ENCODE measurements at places on chromosomes 2 and 18.
A peak's percentile ranks its signal among the peaks of the same experiment; 100 is the strongest.

GRCh38 chr2:55957142-55957541 is 33.6 kb upstream of the EFEMP1 start:
- no peak for DNase-seq

DNA sequence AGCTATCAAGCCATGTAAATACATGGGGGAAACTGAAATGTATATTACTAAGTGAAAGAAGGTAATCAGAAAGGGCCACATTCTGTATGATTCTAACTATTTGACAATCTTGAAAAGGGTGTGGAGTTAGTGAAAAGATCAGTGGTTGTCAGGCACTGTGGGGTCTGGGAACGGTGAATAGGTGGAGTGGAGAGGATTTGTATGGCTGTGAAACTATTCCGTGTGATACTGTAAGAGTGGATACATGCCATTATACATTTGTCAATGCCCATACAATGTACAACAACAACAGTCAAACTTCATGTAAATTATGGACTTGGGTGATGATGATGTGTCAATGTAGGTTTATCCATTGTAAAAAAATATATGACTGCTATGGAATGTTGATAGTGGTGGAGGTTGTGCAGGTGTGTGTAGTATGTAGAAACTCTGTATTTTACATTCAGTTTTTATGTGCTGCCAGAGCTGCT is 1116.2 kb downstream of the SUCLG1 start:
- no peak for DNase-seq

DNA sequence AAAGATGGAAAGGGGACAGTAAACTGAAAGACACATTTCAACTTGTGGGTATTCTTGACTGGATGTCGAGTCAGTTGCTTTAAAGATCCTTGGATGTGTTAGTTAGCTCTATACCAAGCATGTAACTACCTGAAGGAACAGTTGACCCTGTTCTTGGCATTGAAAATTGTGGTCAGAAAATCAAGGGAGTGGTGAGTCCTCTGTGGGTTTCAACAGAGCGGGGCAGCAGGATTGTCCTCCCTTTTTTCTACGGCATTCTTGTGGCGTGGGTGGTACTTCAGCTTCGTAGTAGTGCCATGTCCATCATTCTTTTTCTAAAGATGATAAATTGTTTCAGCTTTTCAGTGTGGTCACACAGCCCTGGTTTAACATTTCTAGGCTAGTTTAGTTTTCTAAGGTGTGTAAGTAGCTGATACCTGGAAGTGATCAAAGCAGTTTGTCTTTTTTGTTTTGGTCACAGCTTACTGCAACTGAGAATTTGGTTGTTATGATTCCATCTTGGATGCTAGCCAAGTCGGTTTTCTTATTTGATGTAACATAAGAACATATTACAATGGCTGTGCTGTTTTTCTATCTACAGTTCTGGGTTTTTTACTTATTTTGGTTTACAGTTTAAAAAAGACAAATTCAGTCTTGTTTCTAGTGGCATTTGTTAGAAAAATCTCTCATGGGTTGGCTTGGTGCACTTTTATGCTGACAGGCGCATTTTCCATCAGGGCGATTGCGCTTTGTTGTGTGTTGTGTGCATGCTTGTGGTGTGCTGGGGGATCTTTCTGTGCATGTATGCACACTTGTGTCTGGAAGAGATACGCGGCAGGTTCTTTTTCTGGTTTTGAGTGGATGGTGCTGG is 84.7 kb downstream of the ZNF407 start:
- DNase-seq, result no peak

GRCh38 chr2:165161510-165161909 is 42.3 kb downstream of the SCN3A start:
- no peak for DNase-seq

- DNase-seq, result peak; percentile 0
Observed at GRCh38 chr18:22257022-22257543, 87.7 kb downstream of the GATA6 start.

DNA sequence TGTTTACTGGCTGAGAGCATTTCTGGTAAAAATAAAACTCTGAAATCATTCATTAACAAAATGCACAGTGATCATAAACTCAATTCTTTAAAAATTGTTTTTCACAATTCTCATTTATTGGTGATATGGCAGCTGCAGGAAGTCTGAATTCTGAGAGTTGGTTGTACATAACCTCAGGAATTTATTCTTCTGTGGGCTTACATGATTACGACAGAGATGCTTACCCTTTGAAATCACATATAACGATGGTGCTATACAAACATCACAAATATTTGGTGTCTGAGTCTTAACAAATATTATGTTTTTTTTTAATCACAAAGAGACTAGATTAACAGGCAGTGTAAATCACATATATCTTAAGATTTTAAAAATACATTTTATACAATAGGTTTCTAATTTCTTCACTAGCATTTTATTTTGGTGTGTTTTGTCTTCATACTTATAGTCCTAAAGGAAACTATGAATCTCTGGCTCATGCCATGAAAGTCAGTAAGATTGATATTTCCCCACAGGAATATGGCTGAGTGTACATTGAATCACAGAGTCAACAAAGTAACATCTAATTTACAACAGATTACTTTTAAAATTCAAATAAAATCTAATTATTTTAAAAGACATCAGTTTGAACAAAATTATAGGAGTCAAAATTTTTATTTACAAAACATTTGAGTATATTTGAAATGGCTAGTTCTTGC is 318.8 kb upstream of the THUMPD2 start:
- DNase-seq, result peak; percentile 73

DNA sequence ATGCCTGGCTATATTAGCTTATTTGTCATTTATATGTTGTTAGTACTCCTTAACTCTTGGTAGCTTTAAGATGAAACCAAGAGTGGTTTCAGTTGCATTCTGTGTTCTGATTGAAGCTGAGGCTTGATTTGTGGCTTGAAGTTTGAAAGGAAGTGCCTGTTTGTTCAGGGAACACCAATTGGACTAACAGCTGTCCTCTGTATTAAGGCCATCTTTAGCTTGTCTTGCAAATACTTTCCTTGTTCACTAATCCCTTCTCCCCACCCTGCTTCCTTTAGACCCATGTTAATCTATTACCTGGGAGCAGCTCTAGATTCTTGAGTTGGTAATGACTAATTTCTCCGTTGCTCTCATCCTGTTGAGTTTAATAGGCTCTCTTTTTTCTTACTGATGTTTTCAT is 13.4 kb downstream of the ITGA6 start:
- no peak for DNase-seq

DNA sequence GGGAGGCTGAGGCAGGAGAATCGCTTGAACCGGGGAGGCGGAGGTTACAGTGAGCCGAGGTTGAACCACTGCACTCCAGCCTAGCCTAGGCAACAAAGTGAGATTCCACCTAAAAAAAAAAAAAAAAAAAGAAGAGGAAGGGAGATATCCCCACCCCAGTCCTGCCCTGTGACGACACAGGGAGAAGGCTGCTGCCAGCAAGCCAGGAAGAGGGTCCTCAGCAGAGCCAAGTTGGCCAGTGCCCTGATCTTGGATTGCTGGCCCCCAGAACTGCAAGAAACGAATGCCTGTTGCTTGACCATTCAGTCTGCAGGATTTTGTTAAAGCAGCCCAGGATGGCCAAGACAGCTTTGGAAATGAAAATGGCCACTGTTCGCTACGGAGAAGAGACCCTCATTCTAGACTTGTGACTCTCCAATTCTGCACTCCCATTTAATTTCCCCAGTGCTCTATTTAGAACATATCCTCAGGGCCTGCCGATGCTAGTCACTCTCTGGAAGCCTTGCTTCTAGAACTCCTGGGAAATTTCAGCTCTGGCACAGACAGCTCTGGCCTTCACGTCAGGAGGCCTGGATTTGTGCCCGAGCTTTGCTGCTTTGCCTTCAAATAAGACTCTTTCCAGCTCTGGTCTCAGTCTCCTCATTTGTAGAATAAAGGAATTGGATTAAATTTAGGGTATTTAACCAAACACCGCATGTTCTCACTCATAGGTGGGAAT is 15.7 kb upstream of the AMMECR1L start:
- DNase-seq, result no peak

DNA sequence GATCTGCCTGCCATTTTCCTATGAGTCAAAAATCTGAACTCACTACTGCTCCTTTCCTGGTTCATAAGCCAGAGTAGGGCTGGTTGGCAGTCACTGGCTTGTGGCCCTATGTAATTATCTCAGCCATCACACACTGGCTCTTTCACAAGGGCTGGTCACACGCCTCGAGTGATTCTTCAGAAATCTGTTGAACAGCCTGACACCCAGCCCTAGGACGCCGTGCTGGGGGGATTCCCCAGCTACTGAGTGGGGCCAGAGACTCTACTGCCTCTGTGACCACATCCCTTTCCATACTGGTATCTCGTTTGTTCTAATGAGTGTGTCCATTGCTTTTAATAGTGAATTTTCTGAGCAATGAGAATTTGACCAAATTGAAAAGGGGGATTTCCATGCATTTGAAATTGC is 45.8 kb upstream of the RBM44 start:
- DNase-seq, result no peak

DNA sequence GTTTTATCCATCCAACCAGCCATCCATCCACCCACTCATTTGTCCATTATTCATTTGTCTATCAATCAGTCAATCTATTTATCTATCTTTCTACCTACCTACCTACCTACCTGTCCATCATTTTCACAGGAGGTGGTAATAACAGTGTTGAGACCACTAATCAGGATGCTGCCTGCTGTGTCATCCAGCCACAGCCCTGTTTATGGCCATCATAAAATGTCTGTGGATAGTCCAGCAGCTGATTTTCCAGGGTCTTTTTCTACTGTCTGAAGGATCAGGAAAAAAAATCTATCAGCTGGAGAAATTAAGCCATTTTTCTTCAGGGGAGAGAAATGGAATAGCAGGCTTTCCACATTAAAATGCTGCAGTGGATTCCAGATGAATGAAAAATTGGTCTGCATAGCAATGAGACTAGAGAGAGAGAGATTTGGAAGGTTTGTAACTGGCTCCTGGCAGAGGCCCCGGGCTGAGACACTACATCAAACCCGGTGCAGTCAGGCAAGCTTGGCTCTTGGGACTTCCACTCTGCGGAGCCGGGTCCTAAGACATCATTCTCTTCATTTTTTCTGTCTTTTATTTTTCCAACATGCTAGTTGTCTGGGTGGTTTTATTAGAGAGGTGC is 33.0 kb upstream of the BOD1L2 start:
- DNase-seq, result no peak

DNA sequence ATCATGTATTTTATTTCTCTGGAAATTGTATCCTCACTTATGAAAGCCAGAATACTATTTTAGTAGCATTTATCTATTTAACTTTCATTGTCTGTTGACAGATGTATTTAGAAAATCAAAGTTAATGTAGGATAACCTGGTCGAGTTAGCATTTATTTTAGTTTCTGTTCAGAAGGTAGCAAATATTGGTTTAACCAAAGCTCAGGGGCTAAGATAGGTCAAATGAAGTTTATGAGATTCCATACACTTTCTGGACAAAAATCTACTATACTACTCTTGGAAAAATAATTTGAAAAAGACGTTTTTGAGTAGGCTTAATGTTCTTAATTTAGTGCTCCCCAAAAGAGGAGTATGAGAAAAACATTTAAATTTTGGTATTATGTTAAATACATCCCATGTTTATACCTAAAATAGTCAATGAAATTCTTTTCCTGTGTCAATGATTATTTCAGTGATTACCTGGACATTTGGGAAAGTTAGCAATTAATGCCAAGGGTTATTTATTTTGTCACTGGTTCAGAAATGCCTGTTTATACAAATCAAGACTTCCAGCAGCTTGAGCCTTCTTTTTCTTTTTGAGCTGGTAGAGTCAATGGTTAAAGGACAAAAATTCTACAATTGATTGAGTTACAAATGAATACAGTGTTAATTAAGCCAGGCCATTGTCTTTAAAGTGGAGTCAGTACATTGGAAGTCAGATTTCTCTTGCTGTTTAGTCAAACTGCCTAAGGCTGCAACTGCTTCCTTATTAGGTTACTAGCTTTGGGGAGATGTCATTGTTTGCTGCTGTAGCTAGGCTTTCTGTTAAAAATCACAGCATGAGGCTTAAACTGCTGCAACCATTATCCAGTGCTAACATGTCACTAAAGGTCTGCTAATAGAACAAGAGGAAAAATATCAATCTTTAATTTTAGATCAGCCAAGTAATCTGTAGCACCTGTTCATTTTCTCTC is 182.3 kb downstream of the CAMKMT start:
- DNase-seq, result no peak

DNA sequence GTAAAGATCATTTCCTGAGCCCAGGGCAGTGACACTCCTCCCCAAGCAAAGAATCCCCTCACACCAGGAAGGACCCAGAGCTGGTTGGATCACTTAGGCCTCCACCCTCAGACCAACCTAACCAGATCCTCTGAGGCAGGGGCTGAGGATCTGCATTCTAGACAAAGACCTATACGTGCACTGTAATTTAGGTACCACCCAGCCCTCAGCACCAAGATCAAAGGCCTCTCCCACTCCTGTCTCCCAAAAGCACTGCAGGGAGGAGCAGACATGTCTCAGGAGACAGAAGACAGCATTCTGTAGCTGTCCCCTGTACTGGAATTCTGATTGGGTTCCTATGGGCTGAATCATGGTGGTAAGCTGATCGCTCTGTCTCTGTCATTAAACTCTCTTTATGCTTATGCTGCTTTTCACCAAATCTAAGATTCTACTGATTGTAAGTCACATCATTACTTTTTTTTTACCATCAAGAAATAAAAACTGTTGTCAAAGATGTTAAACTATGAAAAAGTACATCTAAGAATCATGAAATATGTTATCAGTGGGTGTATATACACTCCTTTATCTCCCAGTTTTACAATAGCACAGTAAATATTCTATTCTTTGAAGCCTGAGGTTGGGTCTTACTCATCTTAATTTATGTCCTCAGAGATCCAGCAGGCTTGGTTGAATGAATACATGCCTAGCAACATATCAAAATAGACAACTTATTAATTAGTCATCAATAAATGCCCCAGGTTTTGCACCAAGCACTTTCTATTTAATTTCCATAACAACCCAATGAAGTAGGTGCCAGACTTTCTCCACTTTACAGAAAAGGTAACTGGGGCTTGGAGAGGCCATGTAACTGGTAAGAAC is 28.3 kb downstream of the MCFD2 start:
- no peak for DNase-seq

GRCh38 chr2:9813312-9814128 is 29.8 kb upstream of the TAF1B start:
- DNase-seq, result no peak

DNA sequence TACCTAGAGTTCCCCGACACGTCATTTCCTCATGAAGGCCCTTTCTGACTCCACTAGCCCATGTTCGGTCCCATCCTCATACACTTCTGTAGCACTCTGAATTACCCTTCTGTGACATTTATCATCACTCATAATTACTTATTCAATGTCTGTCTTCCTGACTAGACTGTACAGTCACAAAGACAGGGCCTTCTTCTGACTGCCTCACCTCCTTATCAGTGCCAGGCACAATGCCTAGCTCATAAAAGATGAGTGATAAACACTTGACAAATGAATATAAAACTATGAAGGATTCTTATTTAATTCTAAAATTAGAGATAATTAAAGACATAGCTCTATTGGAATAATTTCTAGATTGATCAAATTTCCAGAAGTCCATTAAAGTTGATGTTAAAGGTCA is 1.4 kb upstream of the UBXN4 start:
- DNase-seq, result no peak

GRCh38 chr2:81876624-81877023 is 1572.1 kb upstream of the LRRTM1 start:
- no peak for DNase-seq

GRCh38 chr2:229815858-229816257 is 101.5 kb upstream of the DNER start:
- no peak for DNase-seq

Data from GM04503 (cell line).